ENCODE measurements at places on chromosomes 11 and 22.
A peak's percentile ranks its signal among the peaks of the same experiment; 100 is the strongest.

DNA sequence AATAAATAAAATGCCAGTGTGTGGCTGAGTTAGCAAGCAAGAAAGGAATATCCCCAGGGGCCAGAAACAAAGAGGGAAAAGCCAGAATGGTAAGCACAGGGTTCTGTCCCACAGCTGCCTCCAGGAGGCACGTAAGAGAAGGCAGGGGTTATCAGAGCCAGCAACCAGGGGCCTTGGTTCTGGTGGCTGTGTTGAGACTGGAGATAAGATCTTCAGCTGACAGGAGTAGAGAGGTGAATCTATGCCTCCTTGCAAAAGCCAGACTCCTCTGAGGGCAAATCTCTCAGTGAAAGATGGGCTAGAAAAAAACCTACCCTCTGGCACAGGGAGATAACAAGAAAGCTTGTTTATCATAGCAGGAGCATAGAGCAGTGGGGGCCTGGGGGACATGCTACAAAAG is 29.8 kb upstream of the NFAM1 start:
- DNase-seq: no peak

GRCh38 chr22:34588871-34589545 is 476.9 kb upstream of the ISX start:
- DNase-seq: no peak

DNA sequence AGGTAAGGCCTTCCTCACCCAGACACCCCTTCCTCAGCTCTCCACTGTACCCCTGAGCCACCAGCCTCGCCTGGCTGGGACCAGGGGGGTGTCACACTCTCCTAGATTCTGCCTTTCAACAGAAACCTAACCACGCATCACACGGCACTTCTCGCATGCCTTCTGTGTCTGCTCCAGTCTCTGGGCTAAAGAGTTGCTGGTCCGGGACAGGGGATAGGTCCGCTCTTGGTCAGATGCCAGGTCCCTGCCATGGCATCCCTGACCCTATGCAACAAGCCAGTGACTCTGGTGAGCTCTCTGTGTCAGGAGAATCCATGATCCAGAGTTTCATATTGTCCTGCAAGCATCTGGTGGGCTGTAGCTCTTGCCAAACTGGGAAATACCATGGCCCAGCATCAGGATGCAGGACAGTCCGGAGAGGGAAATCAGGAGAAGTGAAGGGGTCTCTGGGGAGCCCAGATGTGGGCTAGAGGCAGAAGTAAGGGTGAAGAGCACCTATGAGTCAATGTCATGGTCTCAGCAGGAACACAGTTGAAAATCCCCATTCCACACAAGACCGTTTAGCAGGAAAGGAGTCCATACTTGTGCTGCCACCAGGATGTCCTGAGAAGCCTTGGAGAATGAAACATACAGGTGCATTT is 14.1 kb downstream of the IGLL5 start:
- DNase-seq: no peak

- no peak for DNase-seq
Observed at GRCh38 chr11:133946541-133947318, 10.0 kb downstream of the IGSF9B start.

DNA sequence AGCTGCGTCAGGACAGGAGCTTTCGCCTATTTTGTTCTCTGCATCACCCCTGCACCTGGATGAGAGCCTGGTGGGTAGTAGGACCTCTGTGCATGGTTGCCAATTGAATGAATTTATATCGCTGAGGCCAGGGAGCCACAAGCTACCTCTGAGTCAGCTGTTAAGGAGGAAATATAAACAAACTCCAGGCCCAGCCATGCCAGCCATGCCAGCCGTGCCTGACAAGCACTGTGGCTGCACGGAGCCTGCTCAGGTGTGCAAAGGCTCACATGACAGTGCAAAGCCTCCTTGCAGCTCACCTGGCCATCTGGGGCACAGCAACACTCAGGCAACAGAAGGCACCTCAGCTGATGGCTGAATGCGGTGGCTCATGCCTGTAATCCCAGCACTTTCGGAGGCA is 33.7 kb upstream of the LINC01488 start:
- DNase-seq: no peak

- no peak for DNase-seq
Observed at GRCh38 chr11:26702406-26702805, 19.5 kb downstream of the SLC5A12 start.

GRCh38 chr11:104968355-104968855 is at the start of gene CASP4:
TSS of gene CASP4 (minus strand) at chr11:104968574. CDS start at chr11:104968525, 49 bp downstream.
- no peak for DNase-seq

DNA sequence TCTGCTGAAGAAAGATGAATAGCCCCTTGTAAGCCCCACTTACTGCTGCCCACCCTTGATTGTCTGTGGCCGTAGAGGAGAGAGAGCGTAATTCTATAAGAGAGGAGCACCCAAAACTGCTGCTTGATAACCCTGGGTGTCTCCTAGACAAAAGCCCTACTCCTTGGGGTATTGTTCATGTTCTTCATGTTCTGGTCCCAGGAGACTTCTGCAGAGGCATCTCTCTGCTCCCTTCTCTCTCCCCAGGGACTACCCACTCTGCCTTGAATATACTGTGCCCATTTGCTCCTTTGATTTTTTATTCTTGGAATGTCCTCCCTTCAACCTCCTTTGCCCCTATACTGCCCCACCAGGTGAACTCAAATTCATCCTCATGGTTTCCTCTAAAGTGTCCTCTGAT is 417.8 kb upstream of the CADM1 start:
- DNase-seq: no peak

DNA sequence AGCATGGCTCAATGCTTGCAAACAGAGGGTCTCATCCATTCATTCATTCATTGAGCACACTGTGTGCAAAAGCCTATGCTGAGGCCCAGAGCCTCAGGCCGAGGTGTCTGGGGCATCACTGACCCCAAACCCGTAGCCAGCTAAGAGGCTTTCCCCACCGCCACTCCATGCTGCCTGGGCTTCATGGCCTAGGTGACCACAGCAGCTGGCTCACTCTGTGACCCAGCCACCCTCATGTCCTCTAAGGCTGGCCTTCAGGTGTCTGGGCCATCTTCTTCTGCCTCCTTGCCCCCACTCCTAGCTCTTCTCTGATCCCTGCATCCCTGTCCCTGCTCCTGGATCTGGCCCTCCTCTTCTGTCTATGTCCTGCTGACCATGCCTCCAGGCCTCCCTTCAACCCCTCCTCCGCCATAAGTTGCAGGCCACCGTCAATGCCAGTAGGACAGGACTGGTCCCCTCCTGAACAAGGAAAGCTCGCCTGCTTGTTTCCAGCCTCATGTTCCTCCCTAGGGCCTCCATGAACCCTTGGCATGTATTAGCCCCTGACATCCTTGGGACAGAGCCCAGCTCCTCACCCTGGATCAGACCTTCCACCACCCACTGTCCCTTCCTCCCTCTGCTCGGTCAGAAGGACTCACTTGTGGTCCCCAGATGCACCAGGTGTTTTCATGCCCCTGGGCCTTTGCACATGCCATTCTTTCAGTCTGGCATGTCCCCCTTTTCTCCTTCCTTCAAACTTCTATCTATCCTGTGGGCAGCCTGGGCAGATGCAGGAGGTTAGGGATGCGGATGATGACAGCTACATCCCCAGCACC is 92.8 kb downstream of the MYEOV start:
- DNase-seq: no peak

- no peak for DNase-seq
Observed at GRCh38 chr11:88814076-88814475, 251.7 kb downstream of the GRM5 start.

DNA sequence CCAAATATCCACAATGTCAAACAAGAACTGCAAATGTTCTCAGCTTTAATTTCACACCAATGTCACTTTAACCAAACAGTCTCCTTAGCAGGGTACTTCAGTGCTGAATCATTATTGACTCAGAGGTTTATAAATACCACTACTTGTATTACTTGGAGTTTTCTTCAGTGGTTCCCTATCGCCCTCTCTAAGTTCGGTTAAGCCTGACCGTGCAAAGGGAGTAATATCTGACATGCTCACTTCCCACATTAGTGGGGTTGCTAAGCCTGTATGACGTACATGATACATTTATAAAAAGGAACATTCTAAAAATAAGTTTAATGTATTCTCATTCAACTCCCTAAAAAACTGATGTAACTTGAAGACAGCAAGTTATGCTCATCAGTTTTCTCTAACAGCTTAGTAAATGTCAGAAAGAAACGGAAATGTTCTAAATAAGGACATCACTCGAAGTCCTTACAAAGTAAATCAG is 93.1 kb upstream of the ZC3H12C start:
- DNase-seq: no peak

- DNase-seq: no peak
Observed at GRCh38 chr11:2379466-2380174, 2.5 kb downstream of the CD81 start.

- peak; percentile 18 for DNase-seq
Observed at GRCh38 chr11:75073459-75074190, 23.1 kb downstream of the OR2AT4 start.

- DNase-seq: no peak
Observed at GRCh38 chr11:112268406-112268805, 7.7 kb upstream of the PLET1 start.

DNA sequence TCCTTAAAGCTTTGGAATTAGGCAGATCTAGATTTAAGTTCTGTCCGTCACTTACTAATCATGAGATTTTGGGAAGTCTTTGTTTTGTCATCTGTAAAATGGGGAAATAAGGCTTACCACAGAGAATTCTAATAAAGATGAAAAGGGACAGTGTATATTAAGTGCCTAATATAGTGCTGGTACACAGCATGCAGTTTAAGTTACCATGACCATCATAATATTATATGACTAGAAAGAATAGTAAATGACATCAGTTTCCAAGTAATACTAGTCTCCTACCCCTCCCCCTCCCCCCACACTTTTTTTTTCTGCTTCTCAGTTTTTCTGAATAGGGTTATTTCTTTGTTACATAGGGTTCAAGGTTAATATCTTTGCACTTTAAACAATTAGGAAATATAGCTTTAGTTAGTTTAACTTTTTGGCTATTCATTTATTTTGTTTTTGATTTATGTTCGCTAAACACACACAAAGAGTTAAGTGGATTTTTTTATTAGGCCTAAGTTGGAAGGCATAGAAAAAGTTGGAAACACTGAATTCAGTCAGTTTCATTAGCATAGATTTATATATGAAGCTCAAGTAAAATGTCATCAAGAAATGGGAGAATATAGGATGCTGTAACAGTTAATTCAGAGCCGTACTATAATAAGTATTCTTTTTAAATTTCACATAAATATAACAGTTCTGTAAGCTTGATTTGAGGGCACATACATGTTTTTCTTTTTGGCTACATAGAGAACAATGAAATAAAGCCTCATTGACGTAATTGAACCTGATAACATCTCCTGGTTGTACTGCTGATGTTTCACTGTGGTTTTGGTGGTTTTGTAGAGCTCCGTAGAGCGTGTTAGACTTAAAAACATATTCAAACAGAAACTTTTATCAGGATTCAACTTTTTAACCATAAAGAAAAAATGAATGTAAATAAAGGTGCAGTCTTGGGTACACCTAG is 121.2 kb downstream of the PDE3B start:
- no peak for DNase-seq

DNA sequence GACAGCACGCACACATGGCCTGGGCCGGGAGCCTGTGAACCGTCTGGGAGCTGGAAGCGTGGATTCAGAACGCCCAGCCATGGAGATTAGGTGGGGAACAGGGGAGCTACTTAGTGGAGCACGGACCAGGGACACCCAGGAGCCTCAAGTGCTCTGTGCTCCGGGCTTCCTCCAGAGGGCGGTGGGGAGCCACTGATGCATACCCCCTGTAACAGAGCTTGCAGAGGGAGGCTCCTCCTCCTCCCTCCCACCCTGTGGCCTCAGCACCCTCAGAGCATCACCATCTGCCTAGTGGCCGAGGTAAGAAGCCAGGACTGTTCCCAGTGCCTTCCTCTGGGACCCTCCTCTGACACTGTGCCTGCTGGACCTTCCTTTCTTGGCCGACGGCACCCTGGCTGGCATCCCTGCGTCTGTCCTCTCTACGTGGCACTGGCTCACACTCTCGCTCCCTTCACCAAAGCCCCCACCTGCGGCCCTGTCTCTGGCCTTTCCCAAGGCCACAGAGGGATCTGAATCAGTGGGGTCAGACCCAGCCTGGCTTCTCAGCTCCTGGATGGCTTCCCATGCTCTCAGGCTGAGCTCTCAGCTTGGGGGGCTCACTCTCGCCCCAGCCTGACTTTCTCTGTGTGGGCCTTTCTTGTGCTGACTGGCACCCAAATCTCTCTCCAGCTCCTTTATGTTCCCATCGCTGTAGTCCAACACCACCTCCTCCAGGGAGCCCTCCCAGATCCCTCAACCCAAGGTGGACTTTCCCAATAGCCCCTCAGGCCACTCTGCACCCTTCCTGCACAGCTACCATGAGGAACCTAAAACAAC is 780.9 kb downstream of the BRD1 start:
- DNase-seq: no peak

- DNase-seq: no peak
Observed at GRCh38 chr11:26579683-26580082, 7.6 kb upstream of the MUC15 start.

DNA sequence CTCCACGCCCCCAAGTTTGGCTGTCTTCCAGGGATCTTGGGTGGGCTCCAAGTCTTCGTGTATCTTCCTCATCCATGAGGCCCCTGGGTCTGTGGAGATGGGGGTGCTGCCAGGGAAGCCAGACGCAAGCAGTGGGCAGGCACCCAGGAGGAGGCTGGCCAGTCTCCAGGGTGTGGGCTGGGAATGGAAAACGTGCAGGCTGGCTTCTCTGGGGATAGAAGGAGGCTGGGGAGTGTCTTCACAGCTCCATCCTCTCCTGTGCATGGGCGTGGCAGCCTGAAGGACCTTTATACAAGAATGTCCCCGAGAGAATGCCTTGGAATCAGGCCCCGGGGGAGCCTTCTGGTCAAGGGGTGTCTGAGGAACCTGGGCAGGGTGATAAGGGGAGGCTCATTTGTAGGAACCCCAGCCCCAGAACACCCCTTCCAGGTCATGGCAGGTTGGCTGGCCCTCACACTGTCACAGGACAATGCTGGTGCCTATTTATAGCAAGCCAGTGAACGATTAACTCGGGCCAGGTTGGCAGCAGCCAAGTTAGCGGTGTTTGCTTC is 14.0 kb downstream of the SGSM1 start:
- no peak for DNase-seq

All from 8988T (cell line).